ENCODE measurements at places on chromosomes 13 and 19.
A peak's percentile ranks its signal among the peaks of the same experiment; 100 is the strongest.

DNA sequence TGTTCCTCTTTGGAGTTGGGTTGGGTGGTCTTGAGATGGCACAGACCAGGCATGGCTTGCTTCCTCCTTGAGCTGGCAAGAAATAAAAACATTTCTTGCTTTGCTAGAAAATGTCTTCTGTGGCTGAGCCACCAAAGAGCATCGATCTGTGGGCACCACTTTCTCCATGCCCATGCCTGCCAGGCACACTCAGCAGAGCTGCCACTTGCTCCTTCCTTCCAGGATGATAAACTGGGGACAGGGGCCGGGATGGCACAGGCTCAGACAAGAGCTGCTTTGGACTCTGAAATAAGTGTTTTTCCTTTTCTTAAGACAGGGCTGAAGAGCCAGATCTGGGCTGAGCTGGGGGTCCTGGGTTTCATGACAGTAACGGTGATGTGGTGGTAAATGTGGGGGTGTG, 32.8 kb downstream of the NFIX start:
- no peak for DNase-seq

- no peak for DNase-seq
Observed at GRCh38 chr19:8526345-8527091, 12.6 kb upstream of the ZNF414 start.

DNA sequence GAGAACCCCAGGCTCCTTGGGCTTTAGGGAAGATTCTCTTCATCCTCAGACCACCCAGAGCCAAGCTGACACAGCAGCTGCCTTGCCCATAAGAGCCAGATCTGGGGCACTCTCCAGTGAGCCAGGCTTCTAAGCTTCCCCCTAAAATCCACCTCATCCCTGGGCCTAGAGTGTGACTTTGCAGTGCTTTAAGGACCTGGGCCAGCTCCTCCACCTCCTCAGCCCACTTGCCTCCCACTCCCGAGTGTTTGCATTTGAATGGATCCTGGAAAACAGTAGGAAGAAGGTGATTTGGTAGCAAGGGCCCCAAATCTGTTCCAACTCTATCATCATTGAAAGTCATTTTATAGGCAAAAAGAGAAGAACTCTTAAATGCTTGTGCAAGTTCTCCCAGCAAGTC, 108.7 kb upstream of the UBL3 start:
- DNase-seq, result no peak

DNA sequence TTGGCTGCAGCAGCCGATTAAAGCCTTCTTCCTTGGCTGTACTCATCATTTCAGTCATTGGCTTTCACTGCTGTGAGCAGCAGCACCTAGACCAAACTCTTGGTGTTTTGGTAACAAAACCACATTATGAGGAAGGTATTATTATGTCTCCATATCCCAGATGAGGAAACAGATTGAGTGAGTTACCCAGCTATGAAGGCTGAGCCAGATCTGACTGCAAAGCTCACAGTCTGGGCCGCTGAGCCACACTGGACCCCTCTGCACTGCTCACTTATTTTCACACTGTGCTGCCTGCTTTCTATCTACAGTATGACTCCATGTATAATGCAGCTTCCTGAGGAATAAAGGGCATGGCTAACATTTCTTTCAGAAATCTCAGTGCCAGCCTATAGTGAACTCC, 24.5 kb downstream of the CRYL1 start:
- no peak for DNase-seq

DNA sequence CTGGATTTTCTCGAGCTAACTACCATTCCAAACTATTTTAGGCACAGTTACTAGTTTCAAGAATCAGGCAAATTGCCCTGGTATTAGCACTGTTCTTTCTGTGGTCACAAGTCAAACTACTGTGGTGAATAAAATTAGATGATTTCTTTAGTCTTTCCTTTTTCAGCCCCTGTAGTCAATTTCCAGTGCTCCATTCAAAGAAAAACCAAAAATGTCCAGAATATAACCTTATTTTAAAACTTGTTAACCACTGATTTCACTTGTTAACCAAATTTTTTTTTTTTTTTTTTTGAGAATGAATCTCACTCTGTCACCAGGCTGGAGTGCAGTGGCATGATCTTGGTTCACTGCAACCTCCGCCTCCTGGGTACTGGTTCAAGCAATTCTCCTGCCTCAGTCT, 50.6 kb upstream of the USPL1 start:
- DNase-seq, result no peak

DNA sequence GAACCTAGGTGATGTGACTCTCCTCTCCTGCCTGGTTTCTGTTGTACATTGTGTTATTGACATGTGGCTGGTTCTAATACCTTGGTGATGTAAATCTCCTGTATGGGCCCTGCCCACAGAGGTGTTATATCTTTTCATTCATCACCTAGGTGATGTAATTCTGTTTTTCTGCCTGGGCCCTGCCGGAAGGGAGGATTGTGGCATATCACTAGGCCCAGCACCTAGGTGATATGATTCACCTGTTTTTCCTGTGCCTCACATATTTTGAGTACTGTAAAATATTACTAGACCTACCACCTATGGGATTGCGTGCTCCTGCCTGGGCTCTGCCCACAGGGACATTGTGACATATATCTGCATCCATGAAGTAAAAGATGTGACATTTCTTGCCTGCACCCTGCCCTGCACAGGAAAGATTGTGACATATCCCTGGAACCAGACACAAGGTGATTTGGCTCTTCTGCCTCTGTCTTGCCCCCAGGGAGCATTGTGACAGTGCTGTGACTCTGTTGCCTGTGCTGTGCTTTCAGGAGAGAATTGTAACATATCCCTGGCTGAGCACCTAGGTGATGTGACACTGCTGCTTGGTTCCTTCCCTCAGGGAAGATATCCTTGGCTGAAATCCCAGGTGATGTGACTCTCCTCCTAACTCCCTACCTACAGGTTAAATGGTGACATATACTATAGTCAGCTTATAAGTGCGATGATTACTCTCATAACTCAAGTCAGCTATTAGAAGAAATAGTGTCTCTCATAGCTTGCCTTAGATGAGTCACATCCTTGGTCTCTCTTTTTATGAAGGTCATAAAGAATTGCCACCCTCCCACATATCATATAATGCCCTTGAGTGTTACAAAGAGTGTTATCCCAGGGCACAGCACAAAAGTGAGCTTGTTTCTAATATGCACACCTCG, 13.3 kb upstream of the ZNF681 start:
- no peak for DNase-seq

- no peak for DNase-seq
Observed at GRCh38 chr13:45206340-45206739, 5.5 kb upstream of the KCTD4 start.

DNA sequence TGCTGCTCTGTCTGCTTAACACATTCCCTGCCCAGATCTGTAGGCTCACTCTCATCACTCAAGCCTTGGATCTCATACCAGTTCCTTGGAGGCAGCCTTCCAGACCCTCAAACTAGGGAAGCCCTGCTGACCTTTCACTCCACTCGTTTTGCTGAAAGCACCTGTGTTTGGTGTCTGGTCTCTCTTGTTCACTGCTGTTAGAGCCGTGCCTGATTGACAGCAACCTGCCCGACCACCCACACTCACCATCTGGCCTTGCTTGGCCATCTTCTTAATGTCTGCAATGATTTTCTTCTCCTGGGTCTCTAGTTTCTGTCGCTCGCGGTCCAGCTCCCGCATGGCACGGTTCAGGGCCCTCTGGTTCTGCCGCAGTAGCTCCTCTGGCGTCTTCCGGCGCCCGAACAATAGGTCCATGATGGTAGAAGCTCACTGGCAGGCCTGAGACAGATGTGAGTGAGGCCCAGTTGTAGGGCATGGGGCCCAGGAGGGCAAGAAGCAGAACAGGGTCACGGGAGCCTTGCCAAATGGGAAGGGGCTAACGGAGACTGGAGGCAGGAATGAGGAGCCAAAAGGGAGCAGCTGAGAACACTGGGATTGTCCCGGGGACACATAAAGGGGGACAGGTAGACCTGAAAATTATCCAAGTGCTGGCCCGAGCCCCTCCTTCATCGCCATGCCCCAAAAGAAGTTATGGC, 959 bp downstream of the CHMP2A start:
- DNase-seq, result no peak

DNA sequence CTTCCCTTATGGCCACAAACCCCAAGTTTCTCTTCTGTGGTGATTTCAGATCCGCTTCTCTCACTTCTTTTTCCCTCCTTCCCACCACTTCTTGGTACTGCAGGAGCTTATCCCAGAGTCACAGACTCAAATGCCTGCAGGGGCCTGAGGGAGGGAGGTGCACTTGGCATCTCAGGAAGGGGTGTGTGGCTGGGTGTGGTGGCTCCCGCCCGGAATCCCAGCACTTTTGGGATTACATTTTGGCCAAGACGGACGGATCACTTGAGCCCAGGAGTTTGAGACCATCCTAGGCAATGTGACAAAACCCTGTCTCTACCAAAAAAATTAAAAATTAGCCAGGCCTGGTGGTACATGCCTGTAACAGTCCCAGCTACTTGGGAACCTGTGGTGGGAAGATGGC, 5.6 kb downstream of the USF2 start:
- no peak for DNase-seq

- peak; percentile 97 for DNase-seq
Observed at GRCh38 chr13:49792550-49793324, at the start of gene KPNA3. Gene KPNA3, minus strand, starts transcription at chr13:49792682. Its CDS starts 176 bp downstream, at chr13:49792506.

DNA sequence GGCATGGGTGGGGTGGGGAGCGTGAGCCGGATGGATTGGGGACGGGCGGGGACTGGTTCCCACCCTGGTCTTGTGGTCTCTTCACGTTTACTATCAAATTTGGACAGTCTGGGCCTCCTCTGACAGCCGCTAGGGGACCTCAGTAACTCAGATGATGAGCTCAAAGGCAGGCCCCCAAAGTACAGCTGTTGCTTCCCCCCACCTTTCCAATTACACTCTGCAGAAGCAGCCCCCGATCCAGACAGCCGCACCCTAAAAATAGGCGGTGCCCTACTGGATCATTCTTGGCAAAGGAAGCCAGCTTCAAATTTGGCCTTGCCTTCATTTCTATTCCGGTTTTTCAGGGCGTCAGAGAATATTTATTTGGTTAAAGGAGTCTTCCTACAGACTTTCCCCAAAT, 1.9 kb upstream of the FOXO1 start:
- DNase-seq, result peak; percentile 27

DNA sequence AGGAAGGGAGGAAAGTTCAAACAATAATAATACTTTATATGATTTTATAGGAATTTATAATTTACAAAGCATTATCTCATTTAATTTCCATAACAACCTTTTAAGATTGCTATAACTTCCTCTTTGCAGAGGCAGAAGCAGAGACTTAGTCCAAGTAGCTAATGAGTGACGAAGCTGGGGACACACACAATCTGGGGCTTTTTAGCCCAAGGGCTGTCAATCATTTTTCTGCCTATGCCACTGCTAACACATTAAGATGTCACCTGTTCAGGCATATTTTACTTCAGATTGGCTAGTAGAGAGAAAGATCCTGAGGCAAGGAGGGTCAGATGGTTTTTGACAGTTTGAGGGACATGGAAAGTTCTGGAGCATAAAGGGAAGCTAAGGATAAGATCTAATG, 12.6 kb downstream of the SCEL start:
- no peak for DNase-seq

DNA sequence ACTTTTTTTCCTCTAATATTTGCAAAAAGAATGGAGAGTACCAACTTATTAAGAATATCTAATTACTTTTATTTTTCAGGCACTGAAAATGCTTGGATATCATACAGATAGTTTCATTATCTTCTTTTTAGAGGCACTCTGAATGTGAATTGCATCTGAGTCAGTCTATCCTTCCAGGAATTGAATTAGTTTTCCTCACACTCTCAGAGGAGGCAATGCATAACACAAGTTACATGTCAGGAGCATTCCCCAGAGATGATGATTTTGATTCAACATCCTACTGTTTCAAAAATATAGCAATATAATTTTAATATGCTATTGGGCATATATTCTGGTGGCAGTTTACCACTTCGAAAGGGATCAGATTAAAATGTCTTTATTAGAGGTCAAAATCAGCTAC, 1315.4 kb downstream of the PCDH9 start:
- no peak for DNase-seq

DNA sequence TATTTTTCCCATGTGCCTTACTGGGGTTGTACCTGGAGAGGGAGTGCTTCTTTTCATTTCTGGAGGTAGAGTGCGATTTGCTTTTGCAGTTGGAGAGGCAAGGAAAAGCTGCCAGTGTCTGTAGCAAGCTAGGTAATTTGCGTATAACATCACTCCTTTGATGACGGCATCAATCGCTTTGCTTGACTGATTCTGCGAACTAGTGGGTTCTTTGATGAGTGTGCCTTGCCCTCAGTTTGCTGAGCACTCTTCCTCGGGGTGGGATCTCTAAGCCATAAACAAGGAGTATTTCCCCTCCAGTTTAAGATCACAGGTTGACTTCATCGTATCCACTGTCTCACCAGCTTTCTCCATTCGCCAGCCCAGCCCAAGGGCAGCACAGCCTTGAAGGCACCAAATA, 344.5 kb downstream of the KCNRG start:
- DNase-seq, result no peak

DNA sequence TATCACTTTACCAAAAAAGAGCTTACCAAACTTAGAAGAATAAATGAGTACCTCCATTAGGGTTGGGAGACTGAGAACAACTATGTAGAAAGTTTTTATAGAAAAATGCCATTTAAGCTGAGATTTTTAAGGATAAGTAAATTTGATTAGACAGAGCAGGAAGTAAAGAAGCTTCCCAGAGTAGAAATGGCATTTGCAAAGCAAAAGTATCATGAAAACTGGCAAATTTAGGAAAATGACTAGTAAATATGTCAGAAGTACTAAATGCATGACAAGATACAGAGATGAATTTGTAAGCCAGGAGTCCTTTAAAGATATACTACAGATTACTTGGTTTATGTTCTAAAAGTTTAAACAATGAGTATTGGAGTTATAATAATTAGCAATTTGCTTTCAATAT, 2581.8 kb downstream of the PCDH9 start:
- DNase-seq, result no peak

DNA sequence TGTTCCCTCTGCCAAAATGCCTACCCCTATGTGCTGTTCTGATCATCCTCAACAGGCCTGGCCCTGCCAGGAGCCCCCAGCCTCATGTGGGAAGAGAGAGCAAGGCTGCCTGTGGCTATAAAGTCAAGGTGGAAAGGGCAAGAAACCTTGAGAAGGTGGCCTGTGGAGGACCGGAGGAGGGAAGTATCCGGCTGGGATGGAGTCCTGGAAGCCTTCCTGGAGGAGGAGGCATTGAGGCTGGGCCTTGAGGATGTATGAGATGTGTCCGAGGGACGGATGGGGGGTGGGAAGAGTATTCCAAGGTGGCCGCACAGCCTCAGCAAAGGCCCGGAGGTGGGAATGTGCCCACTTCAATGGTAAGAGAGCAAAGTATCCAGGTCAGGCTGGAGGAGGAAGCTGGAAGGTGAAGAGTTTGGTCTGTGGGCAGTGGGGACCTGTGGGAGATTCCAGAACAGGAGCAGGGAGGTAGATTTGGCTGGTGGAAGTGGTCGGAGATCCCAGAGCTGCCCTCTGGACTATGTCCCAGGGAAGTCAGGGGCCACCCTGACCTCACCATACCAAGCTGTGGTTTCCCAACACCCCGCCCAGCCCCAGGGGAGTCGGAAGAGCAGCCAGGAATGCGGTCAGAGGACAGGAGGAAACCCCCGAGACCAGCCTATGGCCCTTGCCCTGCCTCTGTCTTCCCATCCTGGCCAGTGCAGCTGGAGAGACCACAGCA, 3.0 kb upstream of the PLIN4 start:
- DNase-seq, result no peak

- DNase-seq, result no peak
Observed at GRCh38 chr19:4120559-4121272, 3.2 kb downstream of the MAP2K2 start.
